ENCODE measurements at places on chromosomes 11 and 22.

DNA sequence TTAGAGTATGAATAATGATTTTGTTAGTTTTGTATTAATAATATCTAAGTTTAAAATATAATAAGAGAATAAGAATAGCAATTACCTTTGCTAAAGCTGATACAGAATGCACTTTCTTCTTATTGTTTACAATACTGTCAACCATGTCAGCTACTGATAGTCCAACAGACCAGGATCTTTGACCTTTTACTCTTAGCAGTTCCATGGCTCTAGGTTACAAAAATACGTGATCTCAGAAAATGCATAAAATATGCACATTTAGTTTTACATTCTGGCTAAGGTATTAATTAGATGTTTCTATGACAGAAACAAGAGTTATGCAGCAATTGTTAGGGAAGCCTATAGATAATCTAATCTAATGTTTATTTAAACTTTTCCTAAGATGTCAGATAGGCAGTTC lies 7.5 kb upstream of the TSG101 start:
- no peak for DNase-seq

GRCh38 chr22:50326225-50326955 lies 422 bp downstream of the DENND6B start:
- DNase-seq, result no peak

DNA sequence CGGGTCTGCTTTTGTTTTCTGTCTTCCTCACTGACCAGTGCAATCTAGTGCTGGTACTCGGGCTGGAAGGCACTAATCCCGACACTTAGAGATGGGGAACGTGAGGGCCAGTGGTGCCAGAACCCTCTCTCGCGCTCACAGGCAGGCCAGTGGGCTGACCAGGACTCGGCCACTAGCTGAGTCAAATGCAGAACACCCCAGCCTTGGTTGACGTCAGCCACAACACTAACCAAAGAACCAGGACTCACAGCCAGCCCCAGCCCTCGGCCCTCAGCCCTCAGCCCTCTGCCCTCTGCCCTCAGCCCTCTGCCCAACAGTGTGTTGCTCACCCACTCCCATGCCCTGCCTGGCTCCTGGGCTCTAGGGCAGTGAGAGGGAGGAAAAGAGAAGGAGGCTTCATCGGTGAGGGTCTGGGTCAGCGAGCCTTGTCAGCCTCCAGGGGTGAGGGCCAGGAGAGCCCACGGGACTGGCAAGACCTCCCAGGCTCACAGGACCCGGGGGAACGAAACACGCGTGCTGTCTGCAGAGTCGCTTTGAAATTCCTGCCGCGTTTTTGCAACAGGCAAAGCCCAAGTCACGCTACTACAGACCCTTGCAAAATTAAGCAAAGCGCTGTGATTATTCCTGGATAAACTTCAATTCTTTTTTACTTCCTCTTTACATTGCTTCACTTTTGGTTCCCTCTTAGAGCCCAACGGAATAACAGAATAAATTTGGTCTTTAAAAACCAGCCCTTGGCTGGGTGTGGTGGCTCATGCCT lies 27.5 kb downstream of the KIAA0930 start:
- no peak for DNase-seq

DNA sequence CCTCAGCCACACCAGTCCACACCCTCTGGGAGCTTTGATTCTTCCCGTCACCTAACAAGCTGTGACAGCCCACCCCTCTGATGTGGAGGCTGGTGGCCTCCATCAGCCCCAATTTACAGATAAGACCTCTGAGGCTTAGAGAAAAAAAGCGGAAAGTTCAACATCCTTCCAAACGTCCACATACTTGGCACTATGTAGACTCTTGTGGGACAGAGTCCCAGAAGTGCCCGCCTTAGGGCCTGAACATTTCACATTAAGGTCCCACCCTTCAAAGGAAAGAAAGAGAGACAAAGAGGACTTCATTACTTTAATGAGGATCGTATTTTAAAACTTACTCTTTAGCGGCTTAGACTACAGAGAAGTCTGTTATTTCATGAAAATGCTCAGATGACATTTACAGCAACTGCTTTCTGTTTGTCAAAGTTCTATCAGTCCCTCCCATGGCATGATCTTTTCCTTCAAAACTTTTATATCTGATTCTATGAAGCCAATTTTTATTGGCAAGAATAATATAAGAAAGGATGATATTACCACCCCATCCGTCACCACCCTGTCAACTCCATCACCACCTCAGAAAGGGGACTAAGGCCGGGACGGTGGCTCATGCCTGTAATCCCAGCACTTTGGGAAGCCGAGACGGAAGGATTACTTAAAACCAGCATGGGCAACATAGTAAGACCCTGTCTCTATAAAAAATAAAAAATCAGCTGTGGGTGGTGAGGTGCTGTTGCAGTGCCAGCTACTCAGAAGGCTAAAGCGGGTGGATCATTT lies 15.7 kb upstream of the SCGB1A1 start:
- no peak for DNase-seq

DNA sequence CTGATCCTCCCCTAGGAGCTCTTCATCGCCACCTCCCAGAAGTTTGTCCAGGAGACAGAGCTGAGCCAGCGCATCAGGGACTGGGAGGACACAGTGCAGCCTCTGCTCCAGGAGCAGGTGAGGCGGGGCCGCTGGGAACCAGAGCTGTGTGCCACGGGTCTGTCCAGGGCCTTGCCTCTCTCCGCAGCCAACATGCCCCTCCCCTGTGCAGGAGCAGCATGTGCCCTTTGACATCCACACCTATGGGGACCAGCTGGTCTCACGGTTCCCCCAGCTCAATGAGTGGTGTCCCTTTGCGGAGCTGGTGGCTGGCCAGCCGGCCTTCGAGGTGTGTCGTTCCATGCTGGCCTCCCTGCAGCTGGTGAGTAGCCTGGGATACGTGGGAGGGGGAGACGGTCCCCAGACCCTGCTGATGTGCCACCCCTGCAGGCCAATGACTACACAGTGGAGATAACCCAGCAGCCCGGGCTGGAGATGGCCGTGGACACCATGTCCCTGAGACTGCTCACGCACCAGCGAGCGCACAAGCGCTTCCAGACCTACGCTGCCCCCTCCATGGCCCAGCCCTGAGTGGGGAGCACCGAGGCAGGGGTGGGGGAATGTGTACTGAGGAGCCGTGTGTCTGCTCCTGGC lies 2.5 kb downstream of the SCO2 start:
- DNase-seq, result no peak

Measured in activated CD8-positive, alpha-beta memory T cell treated with anti-CD3 and anti-CD28 coated beads for 1 hour (primary cell).